ENCODE measurements at places on chromosomes 6 and 20.

DNA sequence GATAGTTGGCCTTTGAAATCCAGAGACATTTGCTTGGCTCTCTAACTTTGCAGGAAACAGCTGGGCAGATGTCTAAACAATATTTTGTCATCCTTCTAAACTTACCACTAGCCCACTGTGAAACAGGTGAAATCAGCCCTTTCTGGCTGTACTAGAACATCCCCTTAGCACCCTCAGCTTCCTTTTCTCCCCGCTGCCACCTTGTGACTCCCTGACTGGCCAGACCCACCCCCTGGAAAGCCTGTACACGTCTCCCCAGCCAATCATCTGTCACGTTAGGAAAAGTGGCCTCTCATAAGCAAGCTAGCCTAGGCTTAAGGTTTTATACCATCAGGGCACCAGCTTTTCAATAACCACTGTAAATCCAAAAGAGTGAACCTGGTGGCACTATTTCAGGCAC lies 88.6 kb upstream of the E2F3 start:
- H3K27me3 ChIP-seq = no peaks in the 10 kb centered on the region
- H3K4me1 ChIP-seq = no peaks in the 10 kb centered on the region
- no peak for DNase-seq
- no peak overlapping the region for H3K4me3 ChIP-seq

DNA sequence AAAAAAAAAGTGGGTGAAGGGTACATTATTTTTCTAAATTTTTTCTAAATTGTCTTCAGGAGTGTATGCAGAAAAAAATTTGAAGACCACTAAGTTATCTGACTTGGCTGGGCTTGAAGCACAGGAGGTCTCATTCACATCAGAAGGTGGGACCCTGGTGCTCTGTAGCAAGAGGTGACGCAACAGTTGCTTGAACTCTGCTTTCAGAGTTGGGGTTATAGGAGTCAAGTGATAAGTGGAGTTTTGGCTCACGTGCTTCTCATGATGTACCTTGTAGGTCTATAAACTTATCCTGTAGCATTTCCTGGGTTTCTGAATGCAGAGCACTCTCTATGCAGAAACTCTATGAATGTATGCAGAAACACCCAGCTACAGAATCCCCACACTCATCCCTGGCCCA lies 58.5 kb upstream of the FOXC1 start:
- H3K27me3 ChIP-seq = peaks cover 14% of the 10 kb centered on the region
- DNase-seq = no peak
- no peak overlapping the region for H3K4me3 ChIP-seq
- no peak overlapping the region for H3K27ac ChIP-seq
- peaks cover 2% of the 10 kb centered on the region for H3K36me3 ChIP-seq

DNA sequence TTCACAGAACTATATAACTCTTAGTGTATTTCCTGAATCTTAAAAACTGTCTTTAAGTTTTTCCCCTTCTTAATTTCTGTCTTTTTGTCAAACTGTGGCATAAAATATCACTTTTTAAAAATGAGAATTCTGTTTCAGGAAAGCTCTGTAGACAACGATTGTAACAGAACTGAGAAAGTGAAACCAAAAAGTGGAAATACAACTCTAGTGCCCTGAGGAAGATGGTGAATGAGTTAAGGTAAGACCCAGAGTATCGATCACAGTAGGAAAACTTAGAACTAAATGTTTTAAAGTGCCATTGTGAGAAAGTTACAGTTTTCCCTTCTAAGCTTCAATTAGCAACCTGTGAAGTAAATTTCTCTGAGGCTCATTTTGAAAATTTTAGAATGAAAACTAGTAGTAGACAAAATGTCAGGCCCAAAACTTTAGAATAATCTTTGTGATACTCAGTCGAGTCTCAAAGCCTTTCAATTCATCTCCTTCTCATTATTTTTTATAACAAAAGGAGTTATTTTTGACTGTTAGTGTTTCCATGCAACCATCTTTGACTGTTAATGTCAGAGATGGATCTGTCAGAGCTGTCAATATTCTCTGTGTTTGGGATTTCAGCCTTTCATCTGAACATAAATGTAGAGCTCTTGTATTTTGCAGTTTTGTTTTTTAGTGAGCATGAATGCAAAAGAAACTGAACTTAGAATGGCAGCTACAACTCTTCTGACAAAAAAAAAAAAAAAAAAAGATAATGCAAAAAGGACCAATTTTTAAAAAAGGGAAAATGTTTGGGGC lies 19.0 kb upstream of the TRDN start:
- H3K4me1 ChIP-seq = peaks cover 3% of the 10 kb centered on the region
- DNase-seq = no peak
- H3K27me3 ChIP-seq = no peaks in the 10 kb centered on the region
- H3K27ac ChIP-seq = no peak overlapping the region
- H3K4me3 ChIP-seq = no peak overlapping the region

GRCh38 chr6:126665551-126665950 lies 325.6 kb downstream of the CENPW start:
- no peaks in the 10 kb centered on the region for H3K27me3 ChIP-seq
- H3K4me3 ChIP-seq = no peak overlapping the region
- H3K27ac ChIP-seq = no peak overlapping the region

- no peak overlapping the region for H3K27ac ChIP-seq
- peak; percentile 36 for DNase-seq
- H3K36me3 ChIP-seq = no peaks in the 10 kb centered on the region
- H3K27me3 ChIP-seq = peaks cover 5% of the 10 kb centered on the region
- H3K4me1 ChIP-seq = peaks cover 8% of the 10 kb centered on the region
These were observed 3.3 kb upstream of the ULBP3 start for GRCh38 chr6:150072201-150072600.

GRCh38 chr6:145530454-145530853 lies 204.9 kb downstream of the EPM2A start:
- H3K36me3 ChIP-seq = no peaks in the 10 kb centered on the region
- peaks cover 2% of the 10 kb centered on the region for H3K27me3 ChIP-seq
- no peak for DNase-seq
- no peak overlapping the region for H3K4me3 ChIP-seq

GRCh38 chr6:154474648-154475428 lies 35.6 kb downstream of the CNKSR3 start:
- no peak for DNase-seq
- no peaks in the 10 kb centered on the region for H3K4me1 ChIP-seq
- H3K36me3 ChIP-seq = no peaks in the 10 kb centered on the region
- H3K27me3 ChIP-seq = no peaks in the 10 kb centered on the region
- peak overlapping the region; percentile 44 for H3K27ac ChIP-seq

GRCh38 chr6:22030730-22031619 lies 265.9 kb downstream of the PRL start:
- H3K4me3 ChIP-seq = no peak overlapping the region
- no peaks in the 10 kb centered on the region for H3K36me3 ChIP-seq
- peaks cover 15% of the 10 kb centered on the region for H3K4me1 ChIP-seq
- H3K27me3 ChIP-seq = peaks cover 2% of the 10 kb centered on the region
- no peak overlapping the region for H3K27ac ChIP-seq

- H3K4me1 ChIP-seq = no peaks in the 10 kb centered on the region
- DNase-seq = no peak
- peaks cover 9% of the 10 kb centered on the region for H3K36me3 ChIP-seq
These were observed 49.6 kb downstream of the NHLRC1 start for GRCh38 chr6:18072841-18073240.

GRCh38 chr6:54286141-54286540 lies 22.1 kb upstream of the TINAG start:
- no peaks in the 10 kb centered on the region for H3K36me3 ChIP-seq
- no peaks in the 10 kb centered on the region for H3K27me3 ChIP-seq
- H3K4me3 ChIP-seq = no peak overlapping the region
- H3K27ac ChIP-seq = no peak overlapping the region

DNA sequence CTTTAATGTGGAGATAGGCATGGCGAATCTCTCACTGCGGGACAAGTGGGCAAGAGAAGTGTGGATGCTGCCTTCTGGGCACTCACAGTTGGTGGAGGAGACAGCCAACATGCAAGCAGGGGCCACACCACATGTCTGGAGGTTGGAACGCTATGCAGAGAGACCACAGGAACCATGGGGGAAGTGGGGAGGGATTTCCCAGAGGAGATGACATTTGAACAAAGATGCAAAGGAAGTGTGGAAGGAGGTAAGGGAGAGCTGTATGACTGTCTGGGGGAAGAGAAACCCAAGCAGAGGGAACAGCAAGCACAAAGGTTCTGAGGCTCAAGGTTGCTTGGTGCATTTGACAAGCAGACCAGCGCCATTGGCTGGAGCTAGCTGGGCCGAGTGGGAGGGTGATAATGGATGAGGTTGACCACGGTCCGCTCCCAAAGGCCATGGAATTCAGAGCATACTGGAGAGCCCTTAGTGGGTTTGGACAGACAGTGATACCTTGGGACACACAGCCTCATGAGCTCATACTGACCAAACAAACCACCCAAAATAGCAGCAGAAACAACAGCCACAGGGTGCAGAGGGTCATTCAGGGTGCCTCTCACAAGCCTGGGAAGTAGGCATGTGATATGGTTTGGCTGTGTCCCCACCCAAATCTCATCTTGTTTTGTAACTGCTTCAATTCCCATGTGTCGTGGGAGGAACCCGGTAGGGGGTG lies 7.6 kb upstream of the FAM110A start:
- no peak overlapping the region for H3K4me3 ChIP-seq
- no peaks in the 10 kb centered on the region for H3K36me3 ChIP-seq
- no peaks in the 10 kb centered on the region for H3K27me3 ChIP-seq
- H3K4me1 ChIP-seq = no peaks in the 10 kb centered on the region
- no peak overlapping the region for H3K27ac ChIP-seq

DNA sequence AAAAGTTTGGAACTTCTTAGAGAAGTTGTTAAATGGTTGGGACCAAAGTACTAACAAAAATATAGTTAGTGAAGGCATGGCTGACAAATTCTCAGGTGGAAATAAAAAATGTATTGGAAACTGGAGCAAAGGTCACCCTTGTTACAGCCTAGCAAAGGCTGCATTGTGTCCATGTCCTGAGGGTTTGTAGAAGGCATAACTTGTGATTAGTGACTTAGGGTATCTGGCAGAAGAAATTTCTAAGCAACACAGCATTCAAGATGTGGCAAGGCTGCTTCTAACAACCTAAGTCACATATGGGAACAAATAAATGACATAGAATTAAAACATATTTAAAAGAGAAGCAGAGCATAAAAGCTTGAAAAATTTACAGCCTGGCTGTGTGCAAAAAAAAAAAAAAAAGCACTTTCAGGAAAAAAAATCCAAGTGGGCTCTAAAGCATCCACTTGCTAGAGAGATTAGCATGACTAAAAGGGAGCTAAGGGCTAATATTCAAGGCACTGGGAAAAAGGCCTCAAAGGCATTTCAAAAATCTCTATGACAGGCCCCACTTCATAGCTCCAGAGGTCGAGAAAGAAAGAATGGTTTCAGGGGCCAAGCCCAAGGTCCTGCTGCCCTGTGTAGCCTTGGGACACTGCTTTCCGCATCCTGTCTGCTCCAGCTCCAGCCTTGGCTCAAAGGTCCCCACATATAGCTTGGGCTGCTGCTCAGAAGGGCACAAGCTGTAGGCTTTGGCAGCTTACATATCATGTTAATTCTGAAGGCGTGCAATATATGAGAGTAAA lies 453.2 kb upstream of the PTCHD4 start:
- no peaks in the 10 kb centered on the region for H3K36me3 ChIP-seq
- DNase-seq = no peak
- H3K4me1 ChIP-seq = no peaks in the 10 kb centered on the region
- no peak overlapping the region for H3K27ac ChIP-seq

GRCh38 chr6:42220807-42221206 lies 3.1 kb upstream of the MRPS10 start:
- H3K27ac ChIP-seq = no peak overlapping the region
- H3K4me1 ChIP-seq = peaks cover 41% of the 10 kb centered on the region
- peaks cover 3% of the 10 kb centered on the region for H3K36me3 ChIP-seq
- peak; percentile 33 for DNase-seq

DNA sequence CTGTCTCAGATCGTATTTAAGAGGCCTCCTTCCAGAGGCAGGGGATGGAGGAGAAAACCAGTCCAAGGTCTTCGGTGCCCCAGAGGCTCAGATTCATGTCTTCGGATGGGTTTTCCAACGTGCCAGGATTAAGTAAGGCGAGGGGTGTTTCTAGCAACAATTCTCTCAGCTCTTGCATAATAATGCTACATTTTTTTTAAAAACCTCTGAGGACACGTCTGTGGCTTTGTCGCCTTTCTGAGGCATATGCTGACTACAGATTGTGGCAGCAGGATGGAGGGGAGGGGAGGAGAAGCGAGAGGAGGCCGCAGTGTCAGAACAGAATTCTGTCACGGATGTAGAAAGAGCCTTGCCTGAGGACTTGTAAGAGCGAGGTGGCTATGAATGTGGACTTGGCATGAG lies 17.7 kb upstream of the CCDC167 start:
- peak overlapping the region; percentile 72 for H3K4me3 ChIP-seq
- no peaks in the 10 kb centered on the region for H3K36me3 ChIP-seq
- H3K27ac ChIP-seq = peak overlapping the region; percentile 97
- H3K4me1 ChIP-seq = peaks cover 90% of the 10 kb centered on the region
- peak; percentile 92 for DNase-seq

GRCh38 chr6:41578217-41579087 lies 32.3 kb downstream of the FOXP4 start:
- H3K27ac ChIP-seq = no peak overlapping the region
- H3K27me3 ChIP-seq = no peaks in the 10 kb centered on the region
- H3K36me3 ChIP-seq = peaks cover 2% of the 10 kb centered on the region

DNA sequence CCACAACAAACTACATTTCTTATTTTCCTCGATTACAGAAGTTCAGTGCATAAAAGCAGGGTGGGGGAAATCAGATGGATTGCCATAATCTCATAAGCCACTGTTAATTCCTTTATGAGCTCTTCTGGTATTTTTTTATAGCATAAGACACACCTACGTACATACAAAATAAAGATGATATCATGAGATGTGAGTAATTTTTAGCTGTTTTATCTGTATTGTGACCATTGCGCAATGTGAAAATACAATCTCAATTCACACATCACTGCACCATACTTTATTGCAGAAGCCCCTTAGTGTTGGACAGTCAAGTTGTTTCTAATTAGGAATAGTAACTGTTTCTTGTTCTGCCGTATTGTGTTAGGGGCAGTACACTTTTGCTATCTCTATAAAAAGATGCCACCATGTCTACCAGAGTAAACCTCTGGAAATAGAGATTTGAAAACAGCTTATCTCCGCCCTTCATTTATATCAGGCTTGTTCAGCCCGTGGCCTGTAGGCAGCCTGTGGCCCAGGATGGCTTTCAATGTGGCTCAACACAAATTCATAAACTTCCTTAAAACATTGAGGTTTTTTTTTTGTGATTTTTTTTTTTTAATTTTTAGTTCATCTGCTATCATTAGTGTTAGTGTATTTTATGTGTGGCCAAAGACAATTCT lies 90.4 kb downstream of the FARS2 start:
- H3K4me3 ChIP-seq = no peak overlapping the region
- no peak for DNase-seq
- H3K36me3 ChIP-seq = peaks cover 14% of the 10 kb centered on the region
- H3K27me3 ChIP-seq = no peaks in the 10 kb centered on the region

GRCh38 chr20:8020314-8021079 lies 936 bp upstream of the TMX4 start:
- no peaks in the 10 kb centered on the region for H3K36me3 ChIP-seq
- peaks cover 12% of the 10 kb centered on the region for H3K4me1 ChIP-seq
- DNase-seq = no peak
- no peak overlapping the region for H3K27ac ChIP-seq
- no peak overlapping the region for H3K4me3 ChIP-seq
- H3K27me3 ChIP-seq = no peaks in the 10 kb centered on the region

- no peak overlapping the region for H3K27ac ChIP-seq
- DNase-seq = no peak
- no peak overlapping the region for H3K4me3 ChIP-seq
- peaks cover 8% of the 10 kb centered on the region for H3K27me3 ChIP-seq
These were observed 81.1 kb downstream of the STMND1 start for GRCh38 chr6:17182961-17183360.

Data from activated naive CD4-positive, alpha-beta T cell treated with anti-CD3 and anti-CD28 coated beads for 36 hours (primary cell).